ENCODE measurements at places on chromosomes 13 and 19.

DNA sequence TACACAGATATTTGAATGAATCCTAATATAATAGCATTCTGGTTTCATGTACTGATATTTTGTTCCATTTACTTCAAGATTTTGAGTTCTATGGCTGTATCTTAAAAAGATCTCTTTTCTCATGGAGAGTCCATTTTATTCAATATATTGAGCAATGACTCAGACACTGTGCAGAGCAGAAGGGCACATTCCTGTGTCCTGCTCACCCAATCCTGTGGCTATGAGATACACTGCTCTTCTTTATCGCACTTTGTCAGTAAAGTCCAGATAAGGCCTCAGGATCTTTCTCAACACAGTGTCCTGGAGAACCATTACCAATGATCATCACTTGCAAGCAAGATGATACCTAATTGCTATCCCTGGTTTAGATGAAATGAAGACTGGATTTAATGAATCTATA, 155.0 kb downstream of the CYSLTR2 start:
- DNase-seq: no peak

DNA sequence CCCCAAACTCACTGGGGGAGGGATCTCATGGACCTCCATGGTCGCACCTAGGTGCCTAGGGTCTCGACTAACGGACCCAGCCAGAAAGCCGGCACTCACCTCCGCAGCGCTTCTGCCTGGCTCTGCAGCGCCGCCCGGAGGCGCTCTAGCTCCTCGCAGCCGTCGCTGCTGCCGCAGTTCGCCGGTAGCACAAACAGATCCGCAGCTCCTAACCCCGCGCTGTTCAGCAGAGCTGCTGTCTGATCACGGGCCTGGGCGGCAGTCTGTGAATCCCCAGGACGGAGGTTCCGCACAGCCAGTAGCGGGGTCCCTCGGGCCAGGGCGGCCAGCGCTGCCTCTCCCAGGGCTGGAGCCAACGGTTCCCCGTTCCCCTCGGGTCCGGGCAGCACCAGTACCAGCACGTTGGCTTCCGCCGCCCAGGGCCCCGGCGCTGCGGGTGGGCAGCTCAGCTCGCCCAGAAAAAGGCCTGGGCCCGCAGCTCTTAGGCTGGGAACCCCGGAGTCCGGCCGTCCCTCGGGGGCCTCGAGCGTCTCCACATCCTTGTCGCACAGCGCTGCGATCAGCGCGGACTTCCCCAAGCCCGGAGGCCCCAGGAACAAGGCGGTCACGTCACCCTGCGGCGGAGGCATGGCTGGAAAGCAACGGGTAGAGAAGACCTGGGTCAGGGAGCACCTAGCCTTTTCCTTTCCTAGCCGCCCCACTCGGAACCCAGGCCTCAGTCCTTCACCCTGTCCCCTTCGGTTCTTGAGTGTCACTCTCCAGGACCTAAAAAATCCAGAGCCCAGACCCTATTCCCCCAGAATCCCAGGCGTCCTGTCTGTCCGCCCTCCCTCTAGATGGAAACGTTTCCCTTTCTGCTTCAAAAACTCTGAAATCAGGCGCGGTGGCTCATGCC, 977 bp downstream of the IRGQ start:
- DNase-seq: no peak

GRCh38 chr13:27302643-27303262, 32.1 kb downstream of the RASL11A start:
- DNase-seq: no peak

- no peak for DNase-seq
Measured at GRCh38 chr19:610071-610800, 20.6 kb downstream of the HCN2 start.

GRCh38 chr19:50660088-50660366, 10.8 kb downstream of the C19orf81 start:
- no peak for DNase-seq

DNA sequence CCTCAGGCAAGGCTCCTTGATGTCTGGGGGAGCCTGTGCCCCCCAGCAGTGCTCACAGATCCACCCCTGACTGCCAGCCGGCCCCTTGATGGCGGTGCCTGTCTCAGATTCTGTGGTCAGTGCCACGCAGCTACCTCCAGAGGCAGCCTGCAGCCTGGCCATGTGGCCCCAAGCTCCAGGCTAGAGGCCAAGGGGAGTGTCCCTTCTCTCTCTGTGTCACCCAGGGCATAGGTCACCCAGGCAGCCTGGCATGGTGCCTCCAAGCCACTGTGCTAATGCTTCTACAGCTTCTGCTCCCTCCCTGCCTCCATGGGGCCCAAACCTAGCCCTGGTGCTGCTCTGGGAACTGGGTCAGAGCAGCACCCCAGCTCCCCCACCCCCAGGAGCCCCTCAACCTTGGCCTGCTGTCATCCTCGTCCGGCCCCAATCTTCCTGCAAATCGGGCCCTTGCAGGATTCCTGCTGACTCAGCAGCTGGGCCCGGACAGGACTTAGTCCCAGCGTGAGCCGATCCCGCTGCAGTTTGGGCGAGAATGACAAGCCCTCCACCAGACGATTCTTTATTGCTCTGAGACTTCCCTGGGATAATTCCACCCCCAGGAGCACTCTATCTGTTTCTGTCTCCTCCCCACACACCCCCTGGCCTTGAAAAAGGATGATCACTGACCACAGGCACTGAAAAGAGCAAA, 2.8 kb upstream of the ARL11 start:
- no peak for DNase-seq

- peak; percentile 95 for DNase-seq
Measured at GRCh38 chr19:32971715-32972540, at the start of the genes CEP89 and FAAP24. TSS of gene CEP89 (minus strand) at chr19:32971958. CDS start at chr19:32971874, 84 bp downstream. TSS of gene FAAP24 (plus strand) at chr19:32972242. CDS start at chr19:32973197, 955 bp downstream.

GRCh38 chr19:19626516-19627472, 1.2 kb downstream of the LPAR2 start:
- no peak for DNase-seq

GRCh38 chr13:44489751-44490150, 86.4 kb downstream of the TSC22D1 start:
- DNase-seq: no peak

DNA sequence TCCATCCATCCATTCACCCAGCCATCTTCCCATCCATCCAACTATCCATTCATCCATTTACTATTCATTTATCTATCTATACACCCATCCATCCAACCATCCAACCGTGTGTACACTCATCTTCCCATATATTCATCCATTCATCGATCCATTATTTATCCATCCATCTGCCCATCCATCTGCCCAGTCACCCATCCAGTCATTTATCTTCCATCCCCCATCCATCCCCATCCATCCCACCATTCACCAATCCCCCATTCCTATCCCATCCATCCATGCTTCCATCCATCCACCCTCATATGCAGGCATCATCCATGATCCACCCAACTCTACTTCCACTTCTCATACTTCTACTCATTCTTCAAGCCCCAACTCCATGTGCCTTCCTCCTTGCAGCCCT, 14.0 kb upstream of the HOMER3 start:
- no peak for DNase-seq

DNA sequence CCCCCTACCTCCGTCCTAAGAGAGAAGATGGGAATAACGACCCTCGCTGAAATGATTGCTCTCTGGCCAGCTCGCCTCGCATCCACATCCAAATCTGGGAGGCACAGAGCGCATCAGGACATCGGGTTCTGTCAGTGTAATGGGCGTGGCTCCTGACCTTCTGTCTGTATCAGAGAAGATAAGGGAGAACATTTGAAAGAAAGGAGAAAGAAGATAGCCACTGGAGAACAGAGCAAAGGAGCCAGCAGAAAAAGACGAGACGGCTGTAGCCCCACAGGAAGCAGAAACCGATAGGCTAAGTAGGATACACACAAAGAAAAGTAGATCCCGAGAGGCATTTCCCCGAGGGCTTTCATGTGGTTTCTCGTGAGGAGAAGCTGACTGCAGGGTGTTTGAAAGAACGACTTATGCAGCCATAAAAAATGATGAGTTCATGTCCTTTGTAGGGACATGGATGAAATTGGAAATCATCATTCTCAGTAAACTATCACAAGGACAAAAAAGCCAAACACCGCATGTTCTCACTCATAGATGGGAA, 14.0 kb upstream of the GJB2 start:
- DNase-seq: no peak

DNA sequence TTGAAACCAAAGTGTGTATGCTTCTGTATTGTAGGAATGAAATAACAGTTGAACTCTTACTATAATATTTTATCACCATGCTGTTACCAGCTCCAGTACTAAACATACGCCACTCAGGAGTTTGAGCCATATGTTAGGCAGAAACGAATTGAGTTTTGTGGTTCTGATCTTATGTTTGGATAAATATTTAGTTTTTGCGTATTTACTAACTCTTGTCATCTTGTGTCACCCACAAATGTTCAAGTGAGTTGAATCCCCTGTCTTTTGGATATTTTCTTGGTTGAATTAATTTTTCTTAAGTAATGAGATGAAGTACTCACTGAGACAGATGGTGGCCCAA, 1.5 kb downstream of the FNDC3A start:
- no peak for DNase-seq

DNA sequence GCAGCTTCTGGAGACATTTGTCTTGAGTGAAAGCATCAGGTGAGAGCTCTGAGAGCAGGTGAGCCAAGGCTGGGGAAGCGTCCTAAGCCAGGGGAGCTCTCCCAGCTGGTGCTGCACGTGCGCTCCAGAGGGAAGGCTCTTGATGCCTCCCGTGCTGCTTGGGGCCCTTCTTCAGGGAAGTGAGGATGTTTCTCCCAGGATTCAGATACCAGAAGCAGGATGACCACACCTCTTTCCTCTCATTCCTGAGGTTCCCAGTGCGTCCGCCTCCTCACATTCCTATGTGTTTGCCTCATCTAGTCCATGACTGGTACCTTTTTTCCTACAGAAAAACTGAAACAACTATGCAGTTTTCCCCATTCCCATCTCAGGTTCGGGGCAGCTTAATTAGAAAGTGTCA, 231.0 kb upstream of the IRS2 start:
- peak; percentile 65 for DNase-seq

DNA sequence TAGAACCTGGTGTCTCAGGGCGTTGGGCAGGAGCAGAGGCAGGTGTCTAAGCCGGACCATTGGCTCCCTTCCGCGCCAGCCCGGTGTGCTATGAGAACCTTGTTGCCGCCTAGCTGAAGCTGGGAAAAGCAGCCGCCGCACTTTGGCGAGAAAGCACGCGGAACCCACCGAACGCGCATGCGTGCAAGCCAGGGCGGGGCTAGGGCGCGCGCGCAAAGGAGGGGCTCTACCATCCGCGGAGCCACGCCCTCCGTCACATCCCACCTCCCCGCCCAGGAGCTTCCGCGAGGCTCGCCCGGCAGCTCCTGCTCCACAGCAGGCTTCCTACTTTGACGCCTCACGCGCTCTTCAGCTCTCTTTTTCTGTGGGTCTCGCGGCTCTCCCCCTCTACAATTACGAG, 51.3 kb downstream of the WDR87 start:
- DNase-seq: no peak

- no peak for DNase-seq
Measured at GRCh38 chr13:20401531-20401930, 124.1 kb downstream of the CRYL1 start.

DNA sequence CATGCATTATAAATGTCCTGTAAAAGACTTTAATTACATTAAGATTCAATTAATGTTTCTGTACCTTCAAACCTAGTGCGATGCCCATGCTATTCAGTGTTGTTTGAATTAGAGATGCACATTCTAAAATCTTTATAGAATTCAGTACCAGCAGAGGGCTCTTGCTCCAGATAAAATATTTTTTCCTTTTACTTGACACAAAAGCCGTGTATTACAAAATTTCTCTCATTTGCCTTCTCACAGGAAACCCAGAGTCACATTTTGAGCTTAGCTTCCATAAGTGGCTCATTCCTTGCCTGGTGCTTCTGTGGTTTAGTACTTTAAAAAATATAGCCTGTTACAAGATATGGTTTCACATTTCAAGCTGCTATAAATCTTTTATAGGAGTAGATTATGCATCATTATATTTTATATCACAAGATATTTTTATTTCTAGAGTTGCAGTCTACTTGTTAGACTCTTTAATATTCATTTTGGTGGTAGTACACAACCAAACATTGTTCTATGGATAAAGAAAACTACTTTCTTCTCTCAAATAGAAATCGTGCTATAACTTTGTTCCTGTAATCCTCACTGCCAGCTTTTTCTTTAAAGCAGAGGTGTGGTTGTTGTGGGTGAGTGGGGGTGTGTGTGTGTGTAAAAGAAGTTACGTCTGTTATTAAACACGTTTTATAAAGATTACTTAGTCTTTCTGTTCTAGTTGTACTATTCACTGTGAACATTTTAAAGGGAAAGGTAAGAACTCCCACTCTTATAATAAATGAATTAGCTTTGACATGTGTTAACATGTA, 101.4 kb downstream of the RNF17 start:
- DNase-seq: no peak

- no peak for DNase-seq
Measured at GRCh38 chr19:56211718-56212117, 9.6 kb downstream of the ZSCAN5C start.

- no peak for DNase-seq
Measured at GRCh38 chr19:55208880-55209692, at the start of gene PTPRH. TSS of gene PTPRH (minus strand) at chr19:55209501. CDS start at chr19:55209433, 68 bp downstream.

DNA sequence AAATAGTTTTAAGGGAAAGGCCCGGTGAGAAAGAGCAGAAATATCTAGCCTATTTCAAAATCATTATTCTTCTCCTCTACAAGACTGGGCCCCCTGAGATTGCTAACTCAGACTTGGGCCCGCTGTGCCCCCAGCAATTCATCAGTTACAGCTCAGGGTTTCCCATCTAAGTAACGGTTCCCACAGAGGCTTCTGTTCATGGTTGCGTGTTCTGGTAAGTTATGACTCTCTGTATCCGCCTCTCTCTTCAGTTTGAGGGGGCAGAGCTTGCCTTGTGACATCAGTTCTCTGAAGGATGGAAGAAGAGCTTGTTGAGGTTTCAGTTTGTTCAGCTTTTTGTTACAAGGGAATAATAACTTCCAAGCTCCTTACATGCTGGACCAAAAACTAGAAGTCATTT, 11.6 kb downstream of the ZNF57 start:
- DNase-seq: no peak

GRCh38 chr19:9584073-9584833, at the start of gene ZNF121:
TSS of gene ZNF121 (minus strand) at chr19:9584504. CDS start at chr19:9568097, 16,407 bp downstream.
- DNase-seq: peak; percentile 33

- DNase-seq: no peak
Measured at GRCh38 chr13:73520566-73521289, 461.9 kb downstream of the KLF5 start.

DNA sequence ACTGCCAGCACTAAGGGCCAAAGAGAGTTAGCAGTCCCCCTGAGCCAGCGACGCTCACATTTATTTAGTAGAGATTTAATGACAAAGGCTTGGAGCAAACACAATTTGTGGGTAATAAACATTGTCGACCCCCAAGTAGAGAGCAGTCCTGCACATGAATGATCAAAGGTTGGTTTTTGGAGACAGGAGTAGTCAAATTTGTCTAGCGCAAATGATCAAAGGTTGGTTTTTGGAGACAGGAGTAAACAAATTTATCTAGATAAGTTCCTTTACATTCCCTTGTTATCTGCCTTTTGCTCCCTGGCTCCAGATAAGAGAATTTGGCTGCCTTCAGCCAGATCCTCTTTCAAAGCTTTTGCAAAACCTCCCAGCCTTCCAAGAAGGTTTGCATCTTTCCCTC, 26.9 kb downstream of the METTL21C start:
- DNase-seq: no peak
